Endodermal cell (in vitro differentiated cells): ENCODE measurements at places on chromosomes 7 and 10. TPM values are rescaled to one million over a fixed set of nuclear protein-coding genes. Genes with fewer than 3 reads are reported as not detected.

- no peaks in the 10 kb centered on the region for H3K36me3 ChIP-seq
- H3K27ac ChIP-seq = peak overlapping the region; percentile 93
- no peak for DNase-seq
- H3K4me3 ChIP-seq = no peak overlapping the region
Measured at GRCh38 chr10:89002226-89002978, 11.8 kb downstream of the FAS start.

DNA sequence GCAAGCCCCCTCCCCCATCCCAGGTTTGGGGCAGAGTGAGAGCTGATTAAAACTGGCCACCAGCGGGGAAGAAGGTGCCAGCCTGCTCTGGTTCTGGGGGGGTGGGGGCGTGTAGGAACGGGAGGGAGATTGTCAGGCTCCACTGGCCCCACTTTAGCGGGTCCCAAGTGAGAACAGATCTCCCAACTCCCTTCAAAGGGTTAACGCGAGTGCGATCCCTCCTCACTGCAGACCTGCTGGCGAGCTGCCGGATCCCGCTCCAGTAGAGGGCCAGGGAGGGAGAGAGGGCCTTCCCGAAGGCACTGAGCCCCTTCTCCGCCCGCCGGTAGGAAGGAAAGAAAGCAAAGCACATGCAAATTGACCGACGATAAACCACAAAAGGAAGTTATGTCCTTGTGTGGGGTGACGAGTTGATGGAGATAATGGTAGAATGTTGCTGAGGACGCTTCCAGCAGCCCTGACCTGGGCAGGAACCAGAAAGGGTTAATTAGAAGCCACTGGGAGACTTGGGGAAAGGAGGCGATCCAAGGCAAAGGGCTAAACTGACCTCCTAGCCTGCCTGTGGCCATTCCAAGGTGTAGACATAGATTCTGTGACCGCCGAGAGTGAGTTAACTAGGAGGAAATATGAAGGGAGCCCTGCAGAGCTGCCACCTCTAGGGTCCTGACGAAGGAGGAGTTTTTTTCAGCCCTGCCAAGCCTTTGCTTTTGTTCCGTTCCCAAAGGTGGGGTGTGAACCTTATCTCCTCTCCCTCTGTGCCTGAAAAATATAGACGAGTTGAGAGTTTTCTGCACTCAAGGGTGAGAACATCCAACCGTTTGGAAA is 1.5 kb downstream of the NRG3 start:
- DNase-seq = peak; percentile 89
- no peaks in the 10 kb centered on the region for H3K4me1 ChIP-seq
- H3K36me3 ChIP-seq = no peaks in the 10 kb centered on the region
- peak overlapping the region; percentile 79 for H3K4me3 ChIP-seq
- no peak overlapping the region for H3K27ac ChIP-seq

DNA sequence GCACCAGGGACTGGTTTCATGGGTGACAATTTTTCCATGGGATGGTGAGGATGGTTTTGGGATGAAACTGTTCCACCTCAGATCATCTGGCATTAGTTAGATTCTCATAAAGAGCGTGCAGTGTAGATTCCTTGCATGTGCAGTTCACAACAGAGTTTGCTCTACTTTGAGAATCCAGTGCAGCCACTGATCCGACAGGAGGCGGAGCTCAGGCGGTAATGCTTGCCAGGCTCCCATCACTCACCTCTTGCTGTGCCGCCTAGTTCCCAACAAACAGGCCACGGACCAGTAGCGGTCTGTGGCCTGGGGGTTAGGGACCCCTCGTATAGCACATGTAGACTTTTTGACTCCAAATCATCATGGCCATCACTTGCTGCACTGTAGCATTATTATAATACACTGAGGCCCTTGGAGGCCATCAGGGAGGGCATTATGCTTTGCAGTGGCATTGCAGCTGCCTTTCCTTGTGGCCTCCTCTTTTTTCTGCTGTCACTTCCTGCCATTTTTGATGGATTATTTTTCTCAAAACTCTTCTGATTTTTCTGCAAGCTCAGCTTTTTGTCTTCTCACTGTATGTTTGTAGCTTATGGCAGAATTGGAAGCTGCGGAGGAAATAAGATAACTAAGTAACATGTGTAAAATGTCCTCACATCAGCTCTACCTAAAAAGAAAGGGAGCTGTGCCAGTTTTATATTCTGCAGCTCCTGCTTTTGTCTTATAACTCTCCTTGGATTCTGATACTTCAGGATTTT is 18.5 kb downstream of the CSGALNACT2 start:
- no peak for DNase-seq
- H3K27me3 ChIP-seq = no peaks in the 10 kb centered on the region
- H3K4me3 ChIP-seq = no peak overlapping the region
- H3K36me3 ChIP-seq = no peaks in the 10 kb centered on the region

- no peaks in the 10 kb centered on the region for H3K36me3 ChIP-seq
- H3K27ac ChIP-seq = no peak overlapping the region
- no peak overlapping the region for H3K4me3 ChIP-seq
- H3K4me1 ChIP-seq = no peaks in the 10 kb centered on the region
Measured at GRCh38 chr10:61733358-61733940, 70.7 kb downstream of the CABCOCO1 start.

The FAM131B gene
- 1.7 to 1.9 TPM (median 1.8 TPM) in 3 replicates for total RNA-seq

DNA sequence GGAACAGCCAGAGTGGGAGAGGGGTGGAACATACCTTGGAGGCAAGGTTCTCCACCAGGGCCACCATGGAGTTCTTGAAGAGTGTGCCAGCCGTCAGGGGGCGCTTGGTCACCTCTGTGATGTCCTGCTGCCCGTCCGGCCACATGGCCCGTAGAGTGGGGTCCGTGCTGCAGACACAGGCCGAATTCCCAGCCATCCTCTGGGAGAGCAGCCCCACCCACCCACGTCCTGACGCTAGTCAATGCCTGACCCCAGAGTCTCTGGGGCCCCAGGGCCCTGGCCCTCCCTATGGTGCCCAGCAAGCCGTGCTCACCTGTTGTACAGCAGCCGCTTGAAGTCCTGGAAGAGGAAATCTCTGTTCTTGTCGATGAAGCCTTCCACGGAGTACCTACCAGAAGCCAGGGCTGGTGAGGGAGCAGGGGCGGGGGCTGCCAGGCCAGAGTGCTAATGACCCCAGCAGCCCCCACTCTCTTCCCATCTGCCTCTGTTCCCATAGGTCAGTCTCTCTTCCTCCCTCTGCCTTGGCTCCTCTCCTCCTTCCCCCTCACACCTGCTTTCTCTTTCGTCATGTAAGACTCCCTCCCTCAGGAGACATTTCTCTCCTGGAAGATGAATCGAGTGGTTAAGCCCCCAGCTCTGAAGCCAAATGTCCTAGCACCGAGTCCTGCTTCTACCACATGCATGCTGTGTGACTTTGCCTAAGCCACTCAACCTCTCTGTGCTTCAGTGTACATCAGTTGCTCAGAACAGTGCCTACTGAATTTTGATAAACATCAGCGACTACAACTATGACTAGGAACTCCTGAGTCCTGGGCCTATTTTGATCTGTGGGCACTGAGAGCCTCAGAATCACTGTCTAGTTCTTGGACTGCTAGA is 11.0 kb downstream of the MYO1G start:
- no peaks in the 10 kb centered on the region for H3K4me1 ChIP-seq
- peaks cover 16% of the 10 kb centered on the region for H3K27me3 ChIP-seq
- no peak overlapping the region for H3K4me3 ChIP-seq
- DNase-seq = peak; percentile 85
- no peak overlapping the region for H3K27ac ChIP-seq

The NFE2L3 gene
- total RNA-seq = 15.7 to 26.7 TPM (median 20.2 TPM) in 3 replicates

The ELFN1 gene
- 3.8 and 5.0 TPM in 2 replicates for total RNA-seq

- DNase-seq = peak; percentile 48
- peaks cover 16% of the 10 kb centered on the region for H3K36me3 ChIP-seq
- no peak overlapping the region for H3K4me3 ChIP-seq
- no peaks in the 10 kb centered on the region for H3K27me3 ChIP-seq
- no peak overlapping the region for H3K27ac ChIP-seq
- H3K4me1 ChIP-seq = no peaks in the 10 kb centered on the region
Measured at GRCh38 chr7:100466653-100467605, 2.9 kb upstream of the SPACDR start.

- no peak overlapping the region for H3K27ac ChIP-seq
- H3K4me1 ChIP-seq = no peaks in the 10 kb centered on the region
- no peak overlapping the region for H3K4me3 ChIP-seq
- H3K36me3 ChIP-seq = no peaks in the 10 kb centered on the region
- H3K27me3 ChIP-seq = no peaks in the 10 kb centered on the region
- DNase-seq = no peak
Measured at GRCh38 chr7:129765352-129765751, 153.8 kb downstream of the NRF1 start.

GRCh38 chr10:78319371-78319770 is 285.7 kb downstream of the RPS24 start:
- H3K27me3 ChIP-seq = no peaks in the 10 kb centered on the region
- no peaks in the 10 kb centered on the region for H3K36me3 ChIP-seq
- no peak for DNase-seq
- no peak overlapping the region for H3K27ac ChIP-seq
- no peaks in the 10 kb centered on the region for H3K4me1 ChIP-seq
